ENCODE measurements at places on chromosomes 3 and 15. TPM values are rescaled to one million over a fixed set of nuclear protein-coding genes. Genes with fewer than 3 reads are reported as not detected.

Gene DISP2
- under 0.01 TPM for total RNA-seq

DNA sequence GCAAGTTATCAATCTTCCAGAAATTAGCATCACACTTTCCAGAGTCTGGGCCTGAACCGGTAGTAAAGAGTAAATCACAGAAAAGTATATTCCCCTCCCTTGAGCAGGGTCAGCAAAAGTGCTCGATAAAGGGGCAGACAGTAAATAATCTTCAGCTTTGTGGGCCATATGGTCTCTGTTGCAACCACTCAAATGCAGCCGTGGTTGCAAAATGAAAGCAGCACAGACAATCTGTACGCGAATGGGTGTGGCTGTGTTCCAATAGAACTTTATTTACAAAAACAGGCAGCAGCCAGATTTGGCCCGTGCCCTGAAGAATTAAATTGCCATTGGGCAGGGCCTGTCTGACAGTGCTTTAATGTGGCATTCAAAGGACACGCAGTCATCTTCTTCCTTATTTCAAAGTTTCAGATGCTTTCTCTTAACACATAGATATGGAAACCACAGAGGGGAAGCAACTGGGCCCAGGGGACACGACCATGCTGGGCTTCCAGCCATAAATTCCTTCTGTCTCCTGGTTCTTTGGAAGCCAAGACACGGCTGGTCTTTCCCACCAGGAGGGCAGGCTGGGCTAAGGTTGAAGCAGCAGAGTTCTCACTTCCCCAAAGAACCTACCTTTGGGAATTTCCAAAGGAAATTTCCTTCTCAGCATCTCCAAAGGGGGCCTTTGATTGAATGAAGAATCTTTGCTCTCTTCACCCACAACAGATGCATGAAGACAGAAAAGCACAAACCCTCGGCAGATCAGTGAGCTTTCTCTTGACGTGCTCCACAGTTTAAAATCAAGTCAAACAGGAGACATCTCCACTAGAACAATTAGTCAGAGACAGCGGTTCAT, 489.8 kb upstream of the PROK2 start:
- H3K27ac ChIP-seq: peak overlapping the region; percentile 65
- DNase-seq: no peak
- H3K4me1 ChIP-seq: peaks cover 51% of the 10 kb centered on the region
- no peaks in the 10 kb centered on the region for H3K36me3 ChIP-seq
- H3K4me3 ChIP-seq: no peak overlapping the region
- H3K27me3 ChIP-seq: no peaks in the 10 kb centered on the region

Gene FMN1
- 35.1 TPM for total RNA-seq

- DNase-seq: peak; percentile 61
- no peak overlapping the region for H3K27ac ChIP-seq
- no peaks in the 10 kb centered on the region for H3K27me3 ChIP-seq
- H3K4me1 ChIP-seq: peaks cover 8% of the 10 kb centered on the region
- H3K4me3 ChIP-seq: no peak overlapping the region
Measured at GRCh38 chr15:31197497-31198414, 96.2 kb upstream of the TRPM1 start.

Gene SCG5
- 0.61 TPM for total RNA-seq

Gene CATSPER2
- 2.2 TPM for total RNA-seq

Gene LRRC34
- total RNA-seq: 4.2 TPM

DNA sequence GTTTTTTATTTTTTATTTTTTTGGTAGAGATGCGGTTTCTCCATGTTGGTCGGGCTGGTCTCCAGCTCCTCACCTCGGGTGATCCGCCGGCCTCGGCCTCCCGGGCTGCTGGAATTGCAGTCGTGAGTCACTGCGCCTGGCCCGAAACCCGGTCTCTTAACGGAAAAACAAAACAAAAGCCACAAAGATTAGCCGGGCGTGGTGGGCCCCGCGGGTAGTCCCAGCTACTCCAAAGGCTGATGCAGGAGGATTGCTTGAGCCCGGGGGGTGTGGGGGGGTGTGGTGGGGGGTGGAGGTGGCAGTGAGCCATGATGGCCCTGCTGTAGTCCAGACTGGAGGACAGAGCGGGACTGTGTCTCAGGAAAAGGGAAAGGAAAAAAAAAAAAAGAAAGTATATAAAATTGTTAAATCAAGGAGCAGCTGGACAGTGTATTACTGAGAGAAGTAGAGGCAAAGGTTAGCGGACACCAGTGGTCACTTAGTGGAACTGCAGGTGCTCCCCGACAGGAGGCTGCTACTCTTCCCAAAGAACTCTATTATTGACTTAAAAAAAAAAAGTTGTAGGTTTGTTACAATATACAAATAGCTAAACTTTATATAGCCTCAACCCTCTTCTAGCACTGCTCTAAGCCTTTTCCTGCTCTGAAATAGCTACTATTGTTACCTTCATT, 30.3 kb upstream of the TUBGCP5 start:
- no peaks in the 10 kb centered on the region for H3K36me3 ChIP-seq
- peak; percentile 54 for DNase-seq
- no peak overlapping the region for H3K27ac ChIP-seq
- no peaks in the 10 kb centered on the region for H3K4me1 ChIP-seq
- H3K4me3 ChIP-seq: no peak overlapping the region

GRCh38 chr15:87547470-87548181, 708.9 kb downstream of the NTRK3 start:
- H3K27me3 ChIP-seq: no peaks in the 10 kb centered on the region
- no peak overlapping the region for H3K4me3 ChIP-seq
- H3K27ac ChIP-seq: no peak overlapping the region
- no peaks in the 10 kb centered on the region for H3K36me3 ChIP-seq
- DNase-seq: no peak

Gene ITGB5
- total RNA-seq: 137 TPM

DNA sequence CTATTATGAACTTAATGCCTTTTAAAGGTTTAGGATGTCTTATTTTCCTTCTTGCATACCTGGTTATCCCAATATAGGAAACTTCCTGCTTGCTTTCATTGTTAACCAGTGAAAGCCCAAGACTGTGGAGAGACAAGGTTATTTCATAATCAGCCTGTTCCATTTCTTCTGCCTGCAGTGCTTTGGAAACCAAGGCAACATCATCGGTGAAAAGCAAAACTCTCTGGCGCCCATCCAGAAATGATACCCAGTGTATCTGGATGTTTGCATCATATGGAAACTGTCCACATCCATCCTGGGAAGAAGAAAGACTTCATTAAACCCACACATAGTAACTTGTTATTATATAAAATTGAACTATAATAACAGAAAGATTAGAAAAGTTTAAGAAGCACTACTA, 170.1 kb downstream of the VPS13C start:
- no peaks in the 10 kb centered on the region for H3K4me1 ChIP-seq
- H3K36me3 ChIP-seq: peaks cover 25% of the 10 kb centered on the region
- no peak for DNase-seq

Gene TTLL13
- total RNA-seq: 0.39 TPM

DNA sequence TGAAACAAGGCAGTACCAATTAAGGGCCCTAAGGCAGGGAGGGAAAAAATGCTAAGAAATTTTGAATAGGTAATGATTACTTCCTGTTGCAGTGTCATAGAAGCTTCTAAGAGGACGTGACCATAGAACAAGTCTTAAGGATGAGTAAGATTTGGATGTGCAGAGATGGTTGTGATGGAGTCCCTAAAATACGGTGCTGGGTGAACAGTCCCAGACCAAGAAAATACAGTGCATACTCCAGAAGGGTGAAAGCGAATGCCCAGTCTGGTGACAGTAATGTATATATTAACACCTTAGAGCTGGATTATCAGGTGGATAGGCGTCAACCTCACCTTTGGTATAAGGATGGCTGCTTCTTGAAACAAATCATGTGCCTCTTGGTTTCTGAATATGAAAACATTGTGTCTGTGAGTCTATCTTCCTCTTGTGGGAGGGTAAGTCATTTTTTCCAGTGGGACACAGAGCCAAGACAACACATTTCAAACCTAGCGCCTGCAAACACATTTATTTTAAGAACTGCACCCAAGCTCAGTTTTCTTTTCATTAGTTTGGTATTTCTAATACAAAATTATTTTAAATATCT, 101.2 kb upstream of the TP63 start:
- H3K27me3 ChIP-seq: no peaks in the 10 kb centered on the region
- DNase-seq: no peak
- no peak overlapping the region for H3K27ac ChIP-seq
- no peaks in the 10 kb centered on the region for H3K36me3 ChIP-seq
- no peak overlapping the region for H3K4me3 ChIP-seq

DNA sequence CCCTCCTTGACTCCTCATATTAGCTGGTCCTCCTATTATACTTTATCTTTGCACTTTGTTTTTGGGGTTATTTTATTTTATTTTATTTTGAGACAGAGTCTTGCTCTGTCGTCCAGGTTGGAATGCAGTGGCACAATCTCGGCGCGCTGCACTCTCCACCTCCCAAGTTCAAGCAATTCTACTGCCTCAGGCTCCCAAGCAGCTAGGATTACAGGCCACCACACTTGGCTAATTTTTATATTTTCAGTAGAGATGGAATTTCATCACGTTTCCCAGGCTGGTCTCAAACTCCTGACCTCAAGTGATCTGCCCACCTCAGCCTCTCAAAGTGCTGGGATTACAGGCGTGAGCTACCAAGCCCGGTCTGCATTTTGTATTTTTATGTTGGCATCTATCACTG, 126.7 kb downstream of the FOXB1 start:
- H3K27ac ChIP-seq: no peak overlapping the region
- no peaks in the 10 kb centered on the region for H3K36me3 ChIP-seq
- no peak for DNase-seq
- H3K4me3 ChIP-seq: no peak overlapping the region
- H3K4me1 ChIP-seq: no peaks in the 10 kb centered on the region

GRCh38 chr3:150603980-150604319, 829 bp downstream of the SELENOT start:
- peak overlapping the region; percentile 99 for H3K27ac ChIP-seq
- peak overlapping the region; percentile 85 for H3K4me3 ChIP-seq
- H3K27me3 ChIP-seq: no peaks in the 10 kb centered on the region
- DNase-seq: no peak

DNA sequence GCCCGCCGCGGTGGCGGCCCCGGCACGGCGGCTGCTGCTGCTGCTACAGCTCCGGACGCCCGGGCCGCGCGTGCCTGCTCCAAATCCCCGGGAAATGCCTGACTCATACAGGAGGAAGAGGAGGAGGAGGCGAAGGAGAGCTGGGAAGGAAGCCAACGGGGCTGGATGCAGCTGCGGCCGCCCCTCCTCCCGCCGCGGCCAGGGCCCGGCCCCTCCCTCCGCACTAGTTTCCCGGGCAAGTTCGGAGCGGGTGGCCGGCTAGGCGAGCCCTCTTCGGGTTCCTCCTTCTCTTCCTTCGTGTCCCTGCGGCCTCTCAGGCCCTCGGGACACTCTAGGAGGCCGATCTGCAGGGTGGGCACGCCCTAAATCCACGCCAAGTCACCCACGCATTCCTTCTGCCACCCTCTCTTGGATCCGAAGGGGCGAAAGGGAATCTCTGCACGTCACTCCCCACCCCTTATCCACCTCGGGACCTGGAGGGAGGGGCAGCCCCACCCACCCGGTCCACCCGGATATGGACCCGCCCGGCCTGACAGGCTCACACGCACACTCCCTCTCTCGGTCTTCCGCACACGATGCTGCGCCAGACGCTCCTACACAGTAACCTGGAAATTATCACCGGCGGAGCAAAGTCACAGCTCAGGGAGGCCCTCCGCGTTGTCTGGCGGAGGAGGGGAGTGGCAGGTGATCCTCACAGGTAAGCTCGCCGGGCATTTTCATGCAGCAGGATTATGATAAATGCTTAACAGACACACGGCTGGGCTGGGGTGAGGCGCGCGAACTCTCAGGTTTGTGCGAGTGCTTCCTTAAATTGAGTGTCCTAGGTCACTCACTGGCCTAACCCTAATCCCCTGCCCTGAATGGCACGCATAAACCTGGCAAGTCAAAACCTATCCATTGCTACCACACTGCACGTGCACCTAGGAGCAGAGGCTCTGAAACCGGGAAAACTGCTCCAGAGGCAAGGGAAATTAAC, at the start of the genes OSBPL10 and ZNF860:
Gene OSBPL10 (minus strand): TSS at position 57 of the 976 bp plus-strand sequence. CDS start 83 bp downstream, outside the sequence.
Gene ZNF860 (plus strand): TSS at position 545 of the 976 bp plus-strand sequence. CDS start 7,330 bp downstream, outside the sequence.
- peaks cover 22% of the 10 kb centered on the region for H3K4me1 ChIP-seq
- H3K4me3 ChIP-seq: peak within 1 kb of the TSS; percentile 88
- peak; percentile 95 for DNase-seq

GRCh38 chr3:64163019-64163754, 62.1 kb downstream of the PRICKLE2 start:
- peaks cover 23% of the 10 kb centered on the region for H3K36me3 ChIP-seq
- no peaks in the 10 kb centered on the region for H3K27me3 ChIP-seq
- H3K4me1 ChIP-seq: peaks cover 32% of the 10 kb centered on the region

Gene SERINC4
- not detected for total RNA-seq

DNA sequence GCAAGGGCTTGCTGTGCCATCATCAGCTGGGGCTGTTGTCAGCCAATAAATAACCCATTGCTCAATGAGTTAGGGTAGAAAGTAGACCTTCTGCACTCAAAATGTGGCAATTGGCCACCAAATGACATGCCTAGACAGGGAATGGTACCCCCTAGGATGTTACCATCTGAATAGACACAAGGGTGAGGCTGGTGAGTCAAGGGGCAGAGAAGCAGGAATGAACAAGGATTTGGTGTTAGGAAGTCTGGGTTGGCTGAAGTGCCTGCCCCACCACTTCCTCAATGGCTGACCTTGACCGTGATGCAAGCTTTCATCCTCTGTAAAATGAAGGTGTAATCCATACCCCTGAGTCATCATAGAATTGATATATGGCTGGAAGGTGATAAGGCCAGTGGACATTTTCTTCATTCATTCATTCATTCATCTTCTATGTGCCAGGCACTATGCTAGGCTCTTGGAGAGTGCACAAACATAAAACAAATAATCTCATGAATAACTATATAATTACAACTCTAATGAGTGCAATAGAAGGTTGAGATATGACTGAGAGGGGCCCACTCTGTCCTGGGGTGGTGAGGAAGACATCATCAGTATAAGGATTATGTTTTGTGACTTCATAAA, 4.4 kb upstream of the CA12 start:
- H3K27me3 ChIP-seq: no peaks in the 10 kb centered on the region
- DNase-seq: no peak
- no peaks in the 10 kb centered on the region for H3K36me3 ChIP-seq
- no peak overlapping the region for H3K27ac ChIP-seq
- peaks cover 19% of the 10 kb centered on the region for H3K4me1 ChIP-seq

Data from upper lobe of left lung (tissue), 6 donors.